ENCODE measurements at places on chromosomes 3 and 15.

DNA sequence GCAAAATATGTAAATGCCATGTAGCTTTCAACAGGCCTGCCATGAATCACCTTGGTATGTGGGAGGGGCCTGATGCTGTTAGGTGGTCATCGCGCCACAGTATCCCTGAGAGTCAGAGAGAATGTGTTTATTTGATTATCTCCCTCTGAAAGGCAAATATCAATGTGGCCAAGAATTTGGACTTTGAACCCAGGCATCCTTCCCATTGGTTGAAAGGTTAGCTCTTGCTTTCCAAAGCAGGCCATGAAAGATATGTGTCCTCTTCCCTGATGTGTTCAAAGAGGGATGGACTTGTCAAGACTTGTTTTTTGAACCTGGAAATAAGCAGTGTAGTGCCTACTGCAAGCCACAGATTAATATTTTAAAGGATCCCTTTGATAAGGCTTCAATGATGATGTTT is 36.7 kb downstream of the SRP14 start:
- no peak for DNase-seq

DNA sequence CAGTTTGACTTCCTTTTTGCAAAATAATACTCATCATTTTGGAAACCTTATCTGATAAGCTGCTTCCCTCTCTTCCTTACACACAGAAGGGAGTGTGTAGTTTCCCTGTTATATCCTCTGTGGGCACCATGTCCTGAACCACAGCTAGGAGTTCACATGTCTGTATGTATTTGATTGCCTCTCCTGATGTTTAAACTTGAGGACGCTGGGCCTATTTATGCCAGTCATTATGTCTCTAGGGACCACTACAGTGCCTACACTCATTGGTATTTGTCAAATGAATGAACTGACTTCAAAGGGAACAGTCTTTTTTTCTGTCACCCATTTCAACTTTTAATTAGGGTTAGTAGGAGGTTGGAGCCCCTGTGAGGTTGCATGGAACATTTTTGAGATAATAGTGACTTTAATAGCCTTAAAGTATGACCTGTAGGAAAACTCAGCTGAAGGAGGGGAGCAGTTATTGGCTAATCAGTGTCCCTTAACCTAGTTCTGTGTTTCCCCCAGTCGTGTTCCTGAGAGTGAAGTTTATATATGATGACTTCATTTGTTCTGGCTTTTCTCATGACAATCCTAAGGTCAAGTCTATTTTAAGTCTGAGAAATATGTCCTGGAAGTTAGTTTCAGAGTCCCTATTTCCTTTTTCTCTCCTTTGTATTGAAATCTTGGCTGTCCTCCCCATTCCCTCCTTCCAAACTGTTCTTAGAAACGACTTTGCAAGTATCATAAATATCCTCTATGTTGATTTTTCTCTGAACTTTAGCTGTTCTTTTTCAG is 28.9 kb downstream of the PDE8A start:
- no peak for DNase-seq

- DNase-seq: no peak
Observed at GRCh38 chr15:50278496-50278895, 13.0 kb upstream of the HDC start.

DNA sequence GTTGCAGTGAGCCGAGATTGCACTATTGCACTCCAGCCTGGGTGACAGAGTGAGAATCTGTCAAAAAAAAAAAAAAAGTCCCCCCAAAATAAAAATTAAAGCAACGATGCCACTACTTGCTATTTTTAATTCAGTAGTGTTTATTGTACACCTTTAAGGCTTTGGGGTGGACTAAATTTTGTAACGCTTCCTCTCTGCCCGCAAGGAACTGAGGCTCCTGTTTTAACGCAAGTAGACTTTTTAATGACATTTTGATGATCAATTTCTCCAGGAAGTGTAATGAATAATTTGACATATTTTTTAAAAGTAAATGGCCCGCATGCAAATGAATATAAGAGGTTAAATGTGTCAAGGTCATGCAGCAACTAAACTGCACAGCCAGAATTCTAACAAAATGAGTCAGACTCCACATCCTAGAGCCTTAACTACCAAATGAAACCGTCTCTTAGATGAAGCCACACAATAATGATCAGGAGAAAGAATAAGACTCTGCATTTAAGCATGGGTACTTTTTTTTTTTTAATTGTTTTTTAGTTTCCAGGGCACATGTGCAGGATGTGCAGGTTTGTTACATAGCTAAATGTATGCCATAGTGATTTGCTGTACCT is 96.8 kb upstream of the LMOD3 start:
- no peak for DNase-seq

DNA sequence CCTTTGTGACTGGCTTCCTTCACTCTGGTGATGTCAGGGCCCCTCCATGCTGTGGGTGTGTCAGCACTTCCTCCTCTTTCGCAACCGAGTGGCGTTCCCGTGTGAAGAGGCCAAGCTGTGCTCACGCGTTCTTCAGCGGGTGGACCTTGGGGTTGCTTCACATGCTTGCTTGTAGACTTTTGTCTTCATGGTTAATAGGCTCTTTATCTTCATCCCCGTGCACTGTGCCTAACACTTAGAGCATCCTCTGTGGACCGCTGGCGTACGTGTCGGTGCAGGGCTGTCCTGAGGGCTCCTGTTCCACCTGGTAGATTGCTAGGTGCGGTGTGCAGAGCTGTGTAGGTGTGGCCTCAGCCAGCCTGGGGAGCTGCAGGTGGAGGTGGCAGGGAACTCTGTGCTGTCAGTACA is 182.3 kb downstream of the OR4M2 start:
- no peak for DNase-seq

- no peak for DNase-seq
Observed at GRCh38 chr3:41050144-41050543, 149.2 kb upstream of the CTNNB1 start.

All from left kidney (tissue), 8 donors.